Thymus (tissue), 14 donors: ENCODE measurements at places on chromosomes 3 and 15.

- DNase-seq, result no peak
These were observed 35.0 kb upstream of the CAPN3 start for GRCh38 chr15:42324308-42324707.

DNA sequence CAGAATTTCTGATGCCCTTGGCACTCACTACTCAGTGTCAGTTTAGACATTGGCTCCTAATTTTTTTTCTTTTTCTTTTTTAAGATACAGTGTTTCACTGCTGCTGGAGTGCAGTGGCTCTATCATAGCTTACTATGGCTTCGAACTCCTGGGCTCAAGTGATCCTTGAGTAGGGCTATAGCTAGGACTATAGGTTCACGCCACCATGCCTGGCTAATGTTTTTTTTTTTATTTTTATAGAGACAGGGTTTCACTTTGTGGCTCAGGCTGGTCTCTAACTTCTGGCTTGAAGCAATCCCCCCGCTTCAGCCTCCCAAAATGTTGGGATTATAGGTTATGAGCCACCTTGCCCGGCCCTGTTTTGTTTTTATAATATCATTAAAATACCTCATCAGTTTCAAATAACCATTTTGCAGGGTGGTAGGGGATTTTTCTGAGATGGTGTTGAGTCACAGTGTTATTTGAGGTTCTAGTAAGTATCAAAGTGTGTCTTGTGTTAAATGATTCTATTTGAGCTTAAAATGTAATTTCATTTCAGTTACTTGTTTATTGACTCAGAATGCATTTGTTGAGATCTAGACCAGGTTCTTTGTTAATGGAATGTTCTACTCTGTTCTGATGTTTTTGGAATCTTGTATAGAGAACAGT, 7.0 kb downstream of the FNDC3B start:
- no peak for DNase-seq

GRCh38 chr3:5767304-5767703, 579.8 kb downstream of the EDEM1 start:
- DNase-seq, result no peak

DNA sequence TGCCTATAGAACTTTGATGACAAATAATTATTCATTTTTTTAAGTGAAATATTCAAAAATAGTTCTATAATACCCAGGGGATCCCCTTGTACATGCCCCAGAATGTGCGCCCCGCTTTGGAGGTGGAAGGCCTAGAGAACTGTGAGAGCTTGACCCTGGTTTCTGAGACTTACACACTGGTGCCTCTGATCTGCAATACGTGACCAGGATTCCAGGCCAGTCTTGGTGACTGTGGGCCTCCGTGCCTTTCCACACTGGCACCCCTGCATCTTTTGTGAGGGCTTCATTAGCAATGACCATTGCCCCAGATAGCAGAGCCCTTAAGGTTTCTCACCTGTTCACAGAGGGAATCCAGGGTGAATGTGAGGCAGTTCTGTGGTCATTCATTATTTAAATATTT, 44.0 kb downstream of the CLSTN2 start:
- DNase-seq, result no peak

DNA sequence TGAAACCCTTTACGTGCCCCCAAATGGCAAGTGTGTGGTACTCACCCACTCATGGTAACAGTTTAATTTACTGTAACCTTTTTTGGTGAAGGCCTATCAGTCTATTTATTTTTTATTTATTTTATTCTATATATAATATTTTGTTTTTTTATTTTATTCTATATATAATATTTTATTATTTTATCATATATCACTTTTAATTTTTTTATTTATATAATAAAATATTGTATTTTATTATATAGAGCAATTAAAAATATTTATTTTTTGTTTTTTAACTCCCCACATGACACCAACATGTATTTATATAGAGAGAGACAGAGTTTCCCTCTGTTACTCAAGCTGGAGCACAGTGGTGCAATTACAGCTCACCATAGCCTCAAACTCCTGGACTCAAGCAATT, 41.4 kb downstream of the SLC28A1 start:
- no peak for DNase-seq

DNA sequence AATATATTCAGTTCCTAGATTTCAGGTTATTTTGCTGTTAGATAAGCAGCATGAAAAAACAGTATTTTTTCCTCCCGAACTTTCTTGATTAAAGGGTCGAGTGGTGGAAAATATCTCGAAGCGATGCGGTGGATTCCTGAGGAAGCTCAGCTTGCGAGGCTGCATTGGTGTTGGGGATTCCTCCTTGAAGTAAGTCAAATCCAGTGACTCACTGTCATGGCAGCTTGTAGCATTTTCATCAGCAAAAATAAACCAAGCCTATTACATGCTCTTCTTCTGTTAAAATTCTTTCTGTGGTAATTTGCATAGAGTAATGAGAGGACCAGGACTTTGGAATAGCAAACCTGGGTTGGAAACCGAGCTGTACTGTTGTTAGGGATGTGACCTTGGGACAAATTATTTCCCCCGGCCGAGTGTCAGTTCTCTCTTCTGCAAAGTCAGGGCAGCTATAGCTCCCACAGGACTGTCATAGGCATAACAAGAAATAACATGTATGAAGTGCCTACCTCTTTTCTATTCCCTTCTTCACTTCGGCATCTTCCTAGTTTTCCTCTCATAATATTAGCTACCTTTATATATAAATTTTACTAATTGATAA, 75.6 kb downstream of the UBP1 start:
- no peak for DNase-seq

DNA sequence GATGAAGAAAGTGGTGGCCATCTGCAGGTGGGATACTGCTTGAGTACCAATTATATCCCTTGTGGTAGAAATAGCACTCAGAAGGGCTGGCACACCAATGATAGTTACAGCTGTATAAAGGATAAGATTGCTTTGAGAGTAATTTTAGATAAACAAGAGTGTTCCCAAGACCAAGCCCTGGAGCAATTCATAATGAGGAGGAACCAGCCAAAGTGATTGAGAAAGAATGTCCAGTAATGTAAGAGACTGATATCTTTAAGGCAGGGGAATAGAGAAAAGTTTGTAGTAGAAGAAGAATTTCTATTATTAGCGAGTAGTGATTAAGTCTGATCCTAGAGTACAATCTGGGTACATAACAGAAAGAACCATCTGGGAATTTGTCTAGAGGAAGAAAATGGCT, 945.1 kb downstream of the OTOL1 start:
- DNase-seq, result no peak
